ENCODE measurements at places on chromosomes 4 and X.

DNA sequence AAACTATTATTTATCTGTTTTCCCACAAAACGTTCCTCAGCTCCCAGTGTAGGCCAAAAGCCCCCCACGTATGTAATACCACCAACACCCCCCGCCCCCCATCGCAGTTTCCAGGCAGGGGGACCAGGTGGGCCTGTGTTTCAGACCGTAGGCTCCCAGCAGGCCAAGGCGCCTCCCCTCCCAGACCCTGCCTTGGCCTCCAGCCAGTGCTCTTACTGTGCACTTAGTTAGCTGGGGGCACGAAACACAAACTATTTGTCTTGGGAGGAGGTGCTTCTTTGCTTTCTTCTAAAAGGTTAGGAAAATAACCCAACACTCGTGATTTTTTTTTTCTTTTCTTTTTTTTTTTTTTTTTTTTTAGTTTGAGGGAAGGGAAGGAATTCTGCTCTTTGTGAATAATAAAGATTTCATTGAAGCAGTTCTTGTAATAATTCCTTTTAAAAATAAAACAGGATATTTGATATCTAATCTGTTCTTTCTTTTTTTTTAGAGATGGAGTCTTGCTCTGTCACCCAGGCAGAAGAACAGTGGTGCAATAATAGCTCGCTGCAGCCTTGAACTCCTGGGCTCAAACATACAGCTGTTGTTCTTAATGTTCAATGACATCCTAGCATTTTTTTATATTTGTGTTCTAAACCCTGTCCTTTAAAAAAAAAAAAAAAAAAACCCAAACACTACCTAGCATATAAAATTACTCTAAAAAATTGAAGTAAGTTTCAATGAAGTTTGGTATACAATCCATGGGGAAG is 83.0 kb upstream of the CLDN34 start:
- DNase-seq = peak; percentile 15

- DNase-seq = no peak
Observed at GRCh38 chr4:8590546-8590880, 2.1 kb upstream of the CPZ start.

DNA sequence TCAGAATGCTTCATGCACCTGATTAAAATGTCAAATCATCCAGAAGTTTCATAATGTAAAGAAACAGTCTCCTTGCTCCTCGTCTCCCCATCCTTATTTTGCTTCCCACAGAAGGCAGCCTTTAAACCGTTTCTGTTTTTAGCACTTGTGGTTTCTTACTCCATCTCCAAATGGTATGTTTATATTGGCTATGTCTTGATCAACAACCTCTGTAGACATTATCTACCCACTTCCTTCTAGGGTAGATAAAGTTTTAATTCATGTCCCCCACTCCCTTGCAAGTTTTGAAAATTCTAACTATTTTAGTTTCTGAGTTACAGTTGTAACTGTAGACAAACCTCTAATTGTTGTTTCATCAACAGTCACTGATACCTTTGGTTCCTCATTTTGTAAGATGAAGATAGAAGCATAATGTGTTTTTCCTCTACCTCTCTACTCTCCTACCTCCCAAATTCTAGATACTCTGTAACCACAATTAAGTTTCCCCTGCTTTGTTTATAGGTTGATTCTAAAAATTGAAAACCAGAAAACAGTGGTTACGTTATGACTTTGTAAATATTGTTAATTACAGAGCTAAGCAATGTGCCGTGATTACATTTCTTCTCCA is 291.7 kb upstream of the GATB start:
- DNase-seq = no peak

GRCh38 chr4:39562792-39563191 is 35.6 kb upstream of the UGDH start:
- DNase-seq = no peak

DNA sequence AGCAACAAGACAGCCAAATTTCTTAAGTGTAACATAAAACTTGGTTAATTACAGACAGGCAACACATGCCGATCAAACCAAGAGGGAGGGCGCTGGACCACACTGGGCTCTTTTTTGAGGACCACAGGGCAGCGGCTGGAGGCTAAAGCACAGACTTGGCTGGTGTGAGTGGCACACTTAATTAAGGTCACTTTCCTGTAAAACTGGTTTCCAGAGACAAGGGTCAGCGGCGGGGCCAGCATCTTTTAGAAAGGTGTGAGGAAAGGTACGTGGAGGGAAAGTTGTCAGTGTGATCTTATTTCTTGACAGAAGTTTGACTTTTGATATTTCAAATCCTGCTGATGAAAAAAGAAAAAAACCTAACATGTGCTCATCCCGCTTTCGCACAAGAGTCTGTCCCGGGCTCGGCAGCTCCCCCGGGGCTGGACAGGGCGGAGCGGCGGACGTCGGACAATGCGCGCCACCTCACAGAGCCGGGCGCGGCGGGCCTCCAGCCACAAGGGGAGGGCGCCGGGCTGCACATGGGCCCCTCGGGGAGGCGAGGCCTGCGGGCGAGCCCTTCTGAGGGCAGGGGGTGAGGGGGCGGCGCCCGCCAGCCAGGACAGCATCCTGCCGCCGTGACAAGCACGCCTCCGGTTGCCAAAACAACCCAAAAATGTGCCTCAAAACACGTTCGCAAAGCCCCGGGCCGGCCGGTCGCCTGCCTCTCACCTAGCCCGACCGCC is 660 bp upstream of the HSPA4L start:
- no peak for DNase-seq

- DNase-seq = no peak
Observed at GRCh38 chr4:87718217-87718835, 68.2 kb downstream of the DMP1 start.

DNA sequence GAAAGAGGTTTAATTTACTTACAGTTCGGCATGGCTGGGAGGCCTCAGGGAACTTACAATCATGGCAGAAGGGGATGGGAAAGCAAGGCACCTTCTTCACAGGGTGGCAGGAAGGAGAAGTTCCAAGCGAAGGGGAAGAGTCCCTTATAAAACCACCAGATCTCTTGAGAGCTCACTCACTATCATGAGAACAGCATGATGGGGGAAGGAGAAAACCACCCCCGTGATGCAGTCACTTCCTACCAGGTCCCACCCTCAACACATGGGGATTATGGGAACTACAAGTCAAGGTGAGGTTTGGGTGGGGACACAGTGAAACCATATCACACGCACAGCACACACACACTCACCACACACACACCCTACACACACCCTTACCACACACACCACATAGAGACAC is 104.3 kb downstream of the DCTD start:
- no peak for DNase-seq
